DMS79 (cell line): ENCODE measurements at places on chromosomes 1 and 21.
A peak's percentile ranks its signal among the peaks of the same experiment; 100 is the strongest.

GRCh38 chr1:204014336-204014735, 58.6 kb upstream of the SOX13 start:
- DNase-seq = no peak

DNA sequence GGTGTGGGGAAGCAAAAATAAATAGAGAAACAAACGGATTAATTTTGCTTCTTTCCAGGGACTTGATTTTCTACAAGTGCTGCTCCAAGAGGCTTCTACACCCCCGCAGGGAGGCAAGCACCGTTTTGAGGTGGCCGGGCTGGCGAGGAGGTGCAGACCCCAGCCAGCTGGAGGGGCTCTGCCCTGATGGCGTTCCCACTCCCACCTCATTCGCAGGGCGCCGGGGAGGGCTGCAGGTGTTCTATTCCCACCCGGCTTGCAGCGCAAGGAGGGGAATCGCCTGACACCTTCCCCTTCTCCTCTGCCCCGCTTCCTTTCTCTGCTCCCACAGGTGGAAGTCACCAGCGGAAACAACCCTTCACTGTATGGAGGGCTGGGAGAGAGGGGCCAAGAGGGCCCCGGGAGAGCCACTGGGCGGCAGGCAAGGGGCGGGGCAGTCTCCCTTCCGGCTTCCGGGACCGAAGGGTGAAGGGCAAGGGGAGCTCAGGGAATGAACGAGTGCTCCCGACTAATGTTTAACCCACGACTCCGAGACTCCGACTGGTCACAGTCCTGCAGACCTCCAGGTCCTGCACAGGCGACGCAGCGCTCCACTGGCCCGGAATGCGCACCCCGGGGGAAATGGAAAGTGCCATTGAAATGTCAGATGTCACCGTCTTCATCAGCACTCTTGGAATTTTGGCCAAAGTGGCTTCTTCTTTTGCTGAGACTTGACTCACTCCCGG, 29.1 kb downstream of the TEX35 start:
- peak; percentile 32 for DNase-seq

- no peak for DNase-seq
Measured at GRCh38 chr1:95951371-95952102, 717.5 kb downstream of the RWDD3 start.

DNA sequence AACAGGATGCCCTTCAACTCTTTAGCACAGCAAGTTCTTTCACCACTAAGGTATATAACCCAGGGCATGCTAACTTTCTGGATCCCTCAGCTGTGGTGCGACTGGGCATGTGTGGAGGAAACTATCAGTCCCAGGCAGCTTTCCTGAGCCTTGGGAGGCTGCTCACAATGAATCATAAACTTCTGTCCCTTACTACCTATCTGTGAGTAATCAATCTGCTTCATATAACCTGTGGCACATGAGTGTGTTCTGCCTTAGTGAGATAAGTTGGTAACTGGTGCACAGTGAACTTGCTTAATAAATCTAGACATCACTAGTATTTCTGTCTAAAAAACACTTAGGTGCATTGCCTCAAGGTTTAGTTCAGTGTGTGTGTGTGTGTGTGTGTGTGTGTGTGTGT, 158.0 kb downstream of the GPATCH2 start:
- DNase-seq = no peak

DNA sequence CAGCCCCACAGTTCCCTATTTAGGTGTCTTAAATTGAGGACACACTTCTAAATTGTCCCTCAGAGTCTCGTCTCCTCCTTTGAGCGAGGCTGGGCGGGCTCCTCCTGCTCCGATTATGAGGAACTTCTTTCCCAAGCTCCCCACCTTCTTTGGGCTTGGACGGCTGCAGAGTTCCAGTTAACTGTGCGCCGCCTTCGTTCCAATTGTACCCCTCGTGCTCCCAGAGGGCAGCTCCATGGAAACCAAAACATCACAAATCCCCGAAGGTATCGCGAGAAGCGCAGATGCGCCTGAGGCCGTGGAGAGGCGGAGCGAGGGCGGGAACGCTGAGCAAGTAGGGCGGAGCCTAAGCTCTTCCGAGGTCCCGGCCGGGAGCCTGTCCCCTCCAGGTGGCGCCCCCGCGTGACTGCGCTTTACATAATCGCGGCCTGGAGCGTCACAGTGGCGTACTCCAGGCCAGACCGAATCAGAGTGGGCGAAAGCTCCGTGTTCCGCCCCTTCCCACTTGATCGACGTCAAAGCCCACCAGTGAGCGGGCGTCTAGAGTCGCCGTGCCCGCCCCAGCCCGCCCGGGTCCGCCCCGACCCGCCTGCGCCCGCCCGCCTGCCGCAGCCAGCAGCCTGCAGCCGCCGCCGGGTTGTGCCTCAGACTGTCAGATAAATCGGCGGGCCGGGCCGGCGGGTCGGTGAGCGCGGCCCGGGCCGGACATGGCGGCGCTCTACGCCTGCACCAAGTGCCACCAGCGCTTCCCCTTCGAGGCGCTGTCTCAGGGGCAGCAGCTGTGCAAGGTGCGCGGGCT, at the start of gene FAM76A:
FAM76A (plus strand) TSS at position 588 of the 799 bp plus-strand sequence; CDS start at position 708, 120 bp downstream.
- peak; percentile 99 for DNase-seq

- DNase-seq = no peak
Measured at GRCh38 chr1:47524272-47524671, 86.4 kb downstream of the FOXD2 start.

GRCh38 chr1:183655562-183656075, 2.5 kb upstream of the APOBEC4 start:
- DNase-seq = peak; percentile 38

- DNase-seq = no peak
Measured at GRCh38 chr1:64150266-64150665, 53.2 kb upstream of the UBE2U start.

GRCh38 chr1:24960071-24960801, 30.2 kb upstream of the RUNX3 start:
- DNase-seq = no peak

GRCh38 chr1:228697207-228698016, 37.9 kb upstream of the RHOU start:
- DNase-seq = no peak

GRCh38 chr1:206891412-206891811, 5.8 kb upstream of the IL24 start:
- no peak for DNase-seq

- DNase-seq = no peak
Measured at GRCh38 chr1:175287377-175287776, 94.8 kb upstream of the KIAA0040 start.

- DNase-seq = no peak
Measured at GRCh38 chr1:109883248-109883955, 27.2 kb upstream of the CSF1 start.

GRCh38 chr1:8343044-8343443, 25.1 kb downstream of the SLC45A1 start:
- DNase-seq = no peak

DNA sequence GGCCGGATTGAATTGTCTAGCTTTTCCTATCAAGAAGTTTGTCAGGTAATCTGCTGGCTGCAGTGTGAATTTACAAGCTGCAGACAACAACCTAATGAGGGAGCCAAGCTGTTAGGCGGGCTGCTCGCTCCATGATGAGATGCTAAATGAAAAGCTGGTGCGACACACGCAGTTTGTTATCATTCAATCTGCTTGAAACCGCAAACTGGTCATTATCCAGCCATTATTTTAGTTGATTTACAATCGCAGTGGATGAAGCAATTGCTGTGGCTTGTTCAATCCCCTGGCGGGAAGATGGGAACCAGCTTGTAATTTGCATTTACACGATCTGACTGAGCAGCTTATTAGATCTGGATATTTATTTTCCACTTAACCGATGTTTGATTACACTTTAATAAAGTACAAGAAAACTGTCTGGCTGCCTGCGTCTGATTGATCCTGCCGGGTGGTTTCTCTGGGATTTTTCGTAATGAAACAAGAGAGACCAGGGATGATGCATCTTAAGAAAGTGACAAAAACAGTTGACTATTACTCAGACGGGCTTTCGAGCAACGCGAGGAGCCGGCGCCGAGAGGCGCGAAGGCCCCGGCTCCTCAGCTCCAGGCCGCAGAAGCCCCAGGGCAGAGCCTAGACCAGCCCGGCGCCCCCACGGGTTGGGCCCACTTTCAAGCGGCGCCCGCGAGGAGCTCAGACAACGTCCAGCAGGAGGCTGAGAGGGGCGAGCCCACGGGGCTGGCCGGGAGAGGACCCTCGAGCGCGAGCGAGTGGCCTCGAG, 118.0 kb upstream of the BARHL2 start:
- no peak for DNase-seq

DNA sequence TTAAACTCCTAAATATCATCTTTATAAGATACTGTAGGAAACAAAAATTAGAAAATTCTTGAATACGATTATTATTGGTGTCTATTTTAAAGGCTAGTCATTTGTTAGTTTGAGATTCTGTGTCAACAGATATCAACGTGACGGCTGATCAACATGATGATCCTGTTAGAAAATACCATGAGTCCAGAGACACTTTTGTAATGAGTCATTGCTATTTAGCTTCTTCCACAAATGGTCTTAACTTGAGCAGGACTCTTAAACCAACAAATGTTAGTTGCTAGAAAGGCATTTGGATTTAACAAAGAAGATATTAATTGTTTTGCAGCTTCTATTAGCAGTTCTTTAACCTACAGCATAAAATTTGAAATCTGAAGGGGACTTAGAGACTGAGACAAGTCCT, 131.2 kb downstream of the TGFB2 start:
- DNase-seq = no peak

- no peak for DNase-seq
Measured at GRCh38 chr1:199449681-199450080, 577.8 kb upstream of the NR5A2 start.

- no peak for DNase-seq
Measured at GRCh38 chr1:25034736-25035522, 104.9 kb upstream of the RUNX3 start.

- no peak for DNase-seq
Measured at GRCh38 chr1:185015631-185016030, 29.7 kb upstream of the RNF2 start.

GRCh38 chr1:234985007-234985370, 143.6 kb downstream of the TOMM20 start:
- DNase-seq = no peak

DNA sequence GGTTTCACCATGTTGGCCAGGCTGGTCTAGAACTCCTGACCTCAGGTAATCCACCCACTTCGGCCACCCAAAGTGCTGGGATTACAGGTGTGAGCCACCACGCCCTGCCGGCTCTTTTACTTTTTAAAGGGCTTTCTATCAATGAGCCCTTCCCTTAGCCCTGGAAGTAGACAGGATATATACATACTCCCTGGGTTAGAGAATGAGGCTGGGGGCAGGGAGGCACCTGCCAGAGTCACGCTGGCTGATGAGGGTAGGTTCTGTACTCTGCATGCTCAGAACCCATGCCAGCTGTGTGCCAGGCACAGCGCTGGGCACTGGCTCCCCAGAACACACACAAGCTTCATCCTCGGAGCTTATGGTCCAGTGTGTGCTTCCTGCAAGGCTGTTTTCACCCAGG, 113.6 kb upstream of the IPO9 start:
- DNase-seq = no peak

- no peak for DNase-seq
Measured at GRCh38 chr1:235984041-235984825, 80.7 kb downstream of the NID1 start.

DNA sequence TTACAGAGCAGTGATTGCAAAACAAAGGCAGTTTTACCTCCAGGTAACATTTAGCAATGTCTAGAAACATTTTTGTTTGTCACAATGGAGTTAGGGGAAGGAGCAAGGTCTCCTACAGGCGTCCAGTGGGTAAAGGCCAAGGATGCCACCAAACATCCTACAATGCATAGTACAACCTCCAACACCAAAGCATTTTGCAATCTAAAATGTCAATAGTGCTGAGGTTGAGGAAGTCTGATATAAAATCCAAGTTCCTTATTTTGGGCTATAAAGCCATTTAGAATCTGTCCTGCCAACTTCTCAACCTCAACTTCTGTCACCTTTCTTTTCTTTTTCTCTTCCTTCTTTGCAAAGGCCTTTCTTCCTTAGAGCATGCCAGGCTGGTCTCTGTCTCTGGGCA, 111.2 kb downstream of the FASLG start:
- DNase-seq = no peak

GRCh38 chr1:29767088-29767685, 530.9 kb downstream of the PTPRU start:
- DNase-seq = no peak
